Activated CD8-positive, alpha-beta T cell treated with anti-CD3 and anti-CD28 coated beads, Interleukin-2, amount 10 ng/mL, durations not matched to agents 7 days and 5 days (primary cell): ENCODE measurements at places on chromosomes 4 and X.

- no peaks in the 10 kb centered on the region for H3K4me1 ChIP-seq
- no peaks in the 10 kb centered on the region for H3K36me3 ChIP-seq
- H3K27me3 ChIP-seq: no peaks in the 10 kb centered on the region
- H3K4me3 ChIP-seq: no peak overlapping the region
Observed at GRCh38 chrX:18833071-18833731, 125.8 kb downstream of the PPEF1 start.

- no peak for DNase-seq
- no peaks in the 10 kb centered on the region for H3K36me3 ChIP-seq
- no peak overlapping the region for H3K27ac ChIP-seq
- H3K4me3 ChIP-seq: no peak overlapping the region
Observed at GRCh38 chrX:49991758-49992157, 69.4 kb downstream of the CLCN5 start.

DNA sequence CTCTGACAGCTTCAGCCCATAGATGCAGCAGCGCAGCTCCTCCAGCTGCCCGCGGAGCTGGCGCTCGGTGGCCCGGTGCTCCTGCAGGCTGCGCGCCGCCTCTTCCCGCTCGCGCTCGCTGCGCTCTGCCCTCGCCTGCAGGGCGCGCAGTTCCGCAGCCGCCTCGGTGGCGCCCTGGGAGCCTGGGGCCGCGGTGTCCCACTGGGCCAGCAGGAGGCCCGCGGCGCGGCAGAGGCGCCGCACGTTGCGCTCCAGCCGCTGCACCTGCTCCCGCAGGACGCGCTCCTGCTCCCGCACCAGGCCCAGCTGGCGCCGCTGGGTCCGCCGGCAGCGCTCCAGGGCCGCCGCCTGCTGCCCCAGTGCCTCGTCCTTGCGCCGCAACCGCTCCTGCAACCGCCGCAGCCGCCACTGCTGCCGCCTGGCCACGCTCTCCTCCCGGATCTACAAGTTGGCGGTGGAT lies 10.1 kb downstream of the C4orf50 start:
- no peak overlapping the region for H3K27ac ChIP-seq
- no peak for DNase-seq
- no peak overlapping the region for H3K4me3 ChIP-seq

DNA sequence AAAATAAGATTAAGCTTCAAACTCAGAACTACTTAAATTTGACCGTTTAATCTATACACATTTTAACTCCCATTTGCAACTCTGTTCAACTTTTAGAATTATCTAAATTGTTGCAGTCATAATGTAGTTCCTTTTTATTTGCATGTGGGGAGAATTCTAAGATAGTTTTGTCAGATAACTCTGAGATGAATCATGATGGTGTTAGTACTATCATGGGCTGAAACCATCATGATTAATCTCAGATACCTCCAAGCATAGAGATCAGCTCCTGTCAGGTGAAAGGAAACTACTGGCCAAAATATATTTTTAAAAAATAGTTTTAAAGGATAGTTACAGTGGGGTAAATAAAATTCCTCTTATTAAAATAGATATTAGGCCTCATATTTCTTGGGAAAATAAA lies 39.0 kb downstream of the FBXO8 start:
- DNase-seq: no peak
- H3K4me1 ChIP-seq: peaks cover 2% of the 10 kb centered on the region
- H3K4me3 ChIP-seq: no peak overlapping the region
- H3K27ac ChIP-seq: no peak overlapping the region
- no peaks in the 10 kb centered on the region for H3K36me3 ChIP-seq
- no peaks in the 10 kb centered on the region for H3K27me3 ChIP-seq

DNA sequence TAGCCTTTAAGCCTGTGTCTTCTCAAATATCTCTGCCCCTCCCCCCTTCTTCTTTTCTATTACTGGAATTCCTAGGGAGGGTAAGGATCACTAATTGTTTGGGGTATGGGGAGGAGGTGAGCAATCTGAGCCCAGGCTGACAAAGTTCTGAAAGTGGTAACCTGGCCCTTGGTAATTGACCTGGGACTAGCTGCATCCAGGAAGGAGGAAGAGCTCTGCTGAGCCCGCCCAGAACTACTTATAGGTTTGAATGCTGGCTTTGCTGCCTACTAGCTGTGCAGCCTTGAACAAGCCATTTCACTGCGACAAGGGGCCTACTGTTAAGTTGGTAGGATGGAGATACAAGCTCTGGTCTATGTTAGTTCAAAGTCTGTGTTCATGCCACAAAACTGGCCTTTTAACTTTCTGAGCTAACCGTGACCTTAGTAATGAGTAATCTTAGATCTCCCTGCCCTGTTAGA lies 37.8 kb downstream of the DGKK start:
- H3K27ac ChIP-seq: no peak overlapping the region
- H3K4me3 ChIP-seq: no peak overlapping the region
- DNase-seq: no peak
- H3K27me3 ChIP-seq: no peaks in the 10 kb centered on the region
- peaks cover 1% of the 10 kb centered on the region for H3K4me1 ChIP-seq
- H3K36me3 ChIP-seq: no peaks in the 10 kb centered on the region
